ENCODE measurements at places on chromosomes 2 and 18.

- DNase-seq, result no peak
Measured at GRCh38 chr2:32559136-32559535, 68.7 kb upstream of the TTC27 start.

GRCh38 chr2:155178921-155179320, 480.4 kb downstream of the KCNJ3 start:
- no peak for DNase-seq

DNA sequence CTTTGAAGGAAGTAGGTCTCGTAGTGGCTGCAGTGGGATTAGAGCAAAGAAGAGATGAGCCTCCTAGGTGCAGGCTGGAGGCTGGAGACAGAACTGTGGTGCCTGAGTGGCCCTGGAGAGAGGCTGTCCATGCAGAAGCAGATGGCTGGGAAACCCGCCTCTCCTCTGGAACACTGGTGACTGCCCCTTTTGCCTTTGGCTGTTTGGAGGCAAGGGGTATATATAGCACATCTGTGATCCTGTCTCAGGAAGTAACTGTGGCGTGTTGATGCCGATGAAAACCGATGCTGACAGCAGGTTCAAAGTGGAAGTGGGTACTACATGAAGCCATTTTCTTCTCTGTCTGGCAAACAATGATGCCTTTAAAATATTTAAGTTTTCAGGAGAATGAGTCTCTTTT, 43.5 kb downstream of the SLC9A2 start:
- no peak for DNase-seq

GRCh38 chr2:127706215-127706990, 5.1 kb downstream of the SFT2D3 start:
- DNase-seq, result no peak

DNA sequence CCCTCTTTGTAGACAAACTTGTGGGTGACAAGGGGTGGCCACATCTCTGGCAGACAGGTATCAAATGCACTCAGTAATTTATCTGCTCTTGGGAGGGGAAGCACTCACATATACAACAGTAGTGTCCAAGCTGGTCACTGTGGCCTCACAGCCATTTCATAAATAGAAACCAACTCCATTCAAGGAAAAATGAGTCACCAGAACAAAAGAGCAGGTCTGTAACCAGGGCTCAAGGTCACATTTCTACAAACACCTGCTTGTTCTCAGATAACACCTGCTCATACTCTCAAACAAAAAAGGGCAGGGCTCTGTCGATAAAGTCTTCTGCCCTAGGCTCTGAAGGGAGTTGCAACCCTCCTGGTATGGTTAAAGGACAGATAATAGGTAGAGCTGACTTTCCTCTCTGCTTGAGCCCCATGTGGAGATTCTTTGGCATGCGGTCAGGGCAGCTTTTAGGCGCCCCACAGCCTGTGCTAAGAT, 459.0 kb downstream of the BCL11A start:
- DNase-seq, result no peak

DNA sequence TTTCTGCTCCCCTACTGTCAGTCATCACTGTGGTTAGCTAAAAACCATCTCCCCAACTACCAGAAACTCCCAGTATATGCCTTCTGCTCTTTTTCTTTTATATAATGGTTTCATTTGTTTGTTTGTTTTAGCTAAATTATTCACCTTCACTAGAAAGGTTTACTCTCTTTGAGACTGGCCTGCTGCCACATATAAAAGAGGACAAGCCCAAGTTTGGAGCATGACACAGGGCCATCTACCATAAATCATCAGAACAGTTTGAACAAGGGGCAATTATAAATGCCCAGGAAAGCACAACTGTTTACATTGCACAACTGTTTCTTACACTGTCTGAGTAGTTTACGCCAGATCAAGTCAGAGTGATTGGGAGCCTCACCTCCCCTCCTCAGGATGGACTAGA, 471.0 kb upstream of the PIK3C3 start:
- DNase-seq, result no peak

- DNase-seq, result no peak
Measured at GRCh38 chr2:81304154-81304830, 999.7 kb upstream of the LRRTM1 start.

GRCh38 chr2:232927032-232927792, 57.1 kb downstream of the SNORC start:
- DNase-seq, result no peak

- DNase-seq, result no peak
Measured at GRCh38 chr2:11303290-11304013, 41.0 kb downstream of the ROCK2 start.

GRCh38 chr2:10875126-10875525, 36.6 kb upstream of the KCNF1 start:
- no peak for DNase-seq

DNA sequence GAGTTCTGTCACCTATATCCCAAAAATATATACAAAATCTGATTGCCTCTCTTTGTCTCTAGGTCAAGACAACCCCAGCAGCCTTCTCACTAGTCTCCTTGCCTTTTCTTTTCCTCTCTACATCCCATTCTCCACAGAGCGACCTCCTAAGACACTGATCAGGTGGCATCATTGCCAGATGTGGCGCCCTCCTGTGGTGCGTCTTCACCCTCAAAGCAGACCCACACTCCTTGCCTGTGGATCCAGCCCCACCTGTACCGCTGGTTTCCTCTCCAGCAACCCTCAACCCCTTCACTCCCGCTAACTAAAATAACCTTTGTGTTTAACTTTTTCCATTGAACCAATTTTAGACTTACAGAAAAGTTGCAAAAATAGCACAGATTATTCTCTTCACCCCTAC, 273.3 kb downstream of the GLI2 start:
- DNase-seq, result no peak

GRCh38 chr2:207819839-207820784, 50.4 kb upstream of the FZD5 start:
- DNase-seq, result no peak

- DNase-seq, result no peak
Measured at GRCh38 chr2:181165199-181165868, 184.9 kb downstream of the UBE2E3 start.

DNA sequence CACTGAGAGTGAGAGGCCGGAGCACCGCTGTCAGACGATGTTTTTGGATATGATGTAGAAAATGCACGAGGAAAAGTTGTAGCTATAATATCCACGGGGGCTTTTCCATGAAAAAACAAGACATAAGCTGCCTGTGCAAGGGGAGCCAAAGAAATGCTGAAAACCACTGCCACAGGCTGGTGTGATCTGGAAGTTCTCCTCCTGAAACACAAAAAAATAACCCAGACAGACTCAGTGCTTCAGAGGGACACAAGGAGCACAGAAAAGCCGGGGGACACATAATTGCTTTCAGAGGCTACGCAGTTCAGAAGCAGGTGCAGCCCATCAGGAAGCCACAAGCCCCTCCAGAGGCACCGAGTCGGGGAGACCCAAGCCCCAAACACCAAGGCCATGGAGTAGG, 98.2 kb downstream of the ZNF516 start:
- DNase-seq, result no peak

DNA sequence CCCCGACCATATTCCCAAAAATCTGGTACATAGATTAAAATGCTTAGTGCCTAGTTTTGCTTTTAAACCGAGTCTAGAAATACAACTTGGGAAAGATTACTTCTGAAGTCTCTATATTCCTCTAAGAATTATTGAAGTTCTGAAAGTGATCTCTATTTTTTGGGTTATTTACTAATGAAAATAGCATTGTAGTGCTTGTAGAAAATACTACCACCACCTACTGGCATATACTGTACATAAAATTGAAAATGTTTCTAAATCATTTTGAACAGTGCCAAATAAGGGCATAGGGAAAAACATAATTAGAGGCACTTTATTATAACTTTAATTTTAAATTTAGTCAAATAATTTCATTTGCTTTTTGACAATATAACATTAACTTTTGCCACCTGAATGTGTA, 1399.6 kb upstream of the ZEB2 start:
- no peak for DNase-seq

DNA sequence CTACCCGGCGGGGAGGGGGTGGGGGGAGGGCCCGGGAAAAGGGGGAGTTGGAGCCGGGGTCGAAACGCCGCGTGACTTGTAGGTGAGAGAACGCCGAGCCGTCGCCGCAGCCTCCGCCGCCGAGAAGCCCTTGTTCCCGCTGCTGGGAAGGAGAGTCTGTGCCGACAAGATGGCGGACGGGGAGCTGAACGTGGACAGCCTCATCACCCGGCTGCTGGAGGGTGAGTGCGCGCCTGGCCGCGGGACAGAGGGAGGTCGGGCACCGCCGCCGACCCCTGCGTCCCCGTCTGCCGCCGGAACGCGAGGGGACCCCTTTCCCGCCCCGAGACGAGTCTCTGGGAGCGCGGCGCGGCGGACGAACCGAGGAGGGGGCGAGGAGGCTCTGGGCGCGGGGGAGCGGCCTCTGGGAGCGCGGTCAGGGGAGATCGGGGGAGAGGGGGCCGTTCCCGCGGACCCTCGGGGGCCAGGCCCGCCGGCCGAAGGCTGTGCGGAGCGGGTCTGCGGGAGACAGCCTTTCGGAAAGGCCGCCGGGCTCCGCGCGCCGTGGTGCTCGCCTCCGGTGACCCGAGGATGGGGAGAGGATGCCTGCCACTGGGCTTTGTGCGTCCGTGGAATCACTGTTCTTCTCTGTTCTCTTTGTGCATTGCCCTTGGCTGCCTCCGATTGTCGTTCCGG, 463 bp downstream of the PPP1CB start:
- peak; percentile 13 for DNase-seq

DNA sequence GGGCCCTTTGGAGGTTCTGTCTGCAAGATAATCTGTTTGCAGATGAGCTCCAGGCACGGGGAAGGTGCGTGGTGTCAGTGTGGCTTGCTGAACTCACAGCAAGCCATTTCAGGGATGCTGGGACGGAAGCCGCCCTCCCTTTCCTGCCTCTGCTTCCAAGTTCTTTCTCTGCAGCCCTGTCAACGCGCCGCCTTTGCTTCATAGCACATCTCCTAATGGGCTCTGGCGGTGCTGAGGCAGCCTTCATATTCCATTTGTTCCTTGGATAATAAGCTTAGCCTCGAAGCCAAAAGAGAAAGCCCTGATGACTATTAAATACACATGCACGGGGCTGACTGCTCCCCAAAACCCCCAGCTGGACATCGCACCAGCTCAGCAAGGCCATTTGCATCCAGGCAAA, 81.7 kb upstream of the TAF1B start:
- no peak for DNase-seq

GRCh38 chr2:4502230-4502843, 799.0 kb downstream of the DCDC2C start:
- no peak for DNase-seq

- no peak for DNase-seq
Measured at GRCh38 chr2:127608061-127609030, 37.6 kb upstream of the GPR17 start.

DNA sequence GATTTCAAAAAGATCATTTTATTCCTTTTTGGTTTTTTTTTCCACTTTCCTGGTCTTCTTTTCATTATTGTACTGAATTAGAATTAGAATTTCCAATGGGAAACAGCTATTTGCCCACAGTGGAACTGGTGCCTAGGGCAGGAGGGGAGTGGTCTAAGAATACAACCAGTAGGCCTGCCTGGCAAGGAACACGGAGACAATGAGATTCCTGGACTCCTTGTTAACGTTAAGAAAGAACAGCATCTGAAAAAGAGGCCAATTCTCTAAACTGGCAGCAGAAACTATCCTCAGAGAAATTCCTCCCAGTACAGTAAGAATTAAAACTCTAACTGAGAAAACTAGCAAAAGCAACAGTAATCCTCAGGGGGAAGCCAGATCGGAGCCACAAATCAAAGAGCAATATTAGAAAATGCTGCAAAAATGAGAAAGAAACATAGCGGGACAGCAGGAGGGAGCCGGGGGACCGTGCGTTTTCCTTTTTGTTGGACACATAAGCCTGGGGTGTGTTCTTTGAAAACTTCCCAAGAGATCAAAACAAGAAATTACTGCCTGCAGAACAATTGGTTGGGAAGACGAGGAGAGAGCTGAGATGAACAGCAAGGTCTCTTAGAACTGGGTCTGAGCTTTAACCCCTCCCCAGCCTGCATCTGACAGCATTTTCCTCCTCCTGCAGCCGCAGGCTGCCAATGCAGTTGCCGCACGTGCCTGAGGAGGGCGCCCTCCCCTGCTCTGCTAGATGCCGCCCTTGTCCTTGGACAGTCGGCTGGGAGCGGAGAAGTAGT, 776.0 kb downstream of the TSN start:
- no peak for DNase-seq

GRCh38 chr2:29022679-29023078, 41.6 kb downstream of the TOGARAM2 start:
- no peak for DNase-seq

GRCh38 chr2:142688856-142689605, 188.4 kb upstream of the KYNU start:
- no peak for DNase-seq

DNA sequence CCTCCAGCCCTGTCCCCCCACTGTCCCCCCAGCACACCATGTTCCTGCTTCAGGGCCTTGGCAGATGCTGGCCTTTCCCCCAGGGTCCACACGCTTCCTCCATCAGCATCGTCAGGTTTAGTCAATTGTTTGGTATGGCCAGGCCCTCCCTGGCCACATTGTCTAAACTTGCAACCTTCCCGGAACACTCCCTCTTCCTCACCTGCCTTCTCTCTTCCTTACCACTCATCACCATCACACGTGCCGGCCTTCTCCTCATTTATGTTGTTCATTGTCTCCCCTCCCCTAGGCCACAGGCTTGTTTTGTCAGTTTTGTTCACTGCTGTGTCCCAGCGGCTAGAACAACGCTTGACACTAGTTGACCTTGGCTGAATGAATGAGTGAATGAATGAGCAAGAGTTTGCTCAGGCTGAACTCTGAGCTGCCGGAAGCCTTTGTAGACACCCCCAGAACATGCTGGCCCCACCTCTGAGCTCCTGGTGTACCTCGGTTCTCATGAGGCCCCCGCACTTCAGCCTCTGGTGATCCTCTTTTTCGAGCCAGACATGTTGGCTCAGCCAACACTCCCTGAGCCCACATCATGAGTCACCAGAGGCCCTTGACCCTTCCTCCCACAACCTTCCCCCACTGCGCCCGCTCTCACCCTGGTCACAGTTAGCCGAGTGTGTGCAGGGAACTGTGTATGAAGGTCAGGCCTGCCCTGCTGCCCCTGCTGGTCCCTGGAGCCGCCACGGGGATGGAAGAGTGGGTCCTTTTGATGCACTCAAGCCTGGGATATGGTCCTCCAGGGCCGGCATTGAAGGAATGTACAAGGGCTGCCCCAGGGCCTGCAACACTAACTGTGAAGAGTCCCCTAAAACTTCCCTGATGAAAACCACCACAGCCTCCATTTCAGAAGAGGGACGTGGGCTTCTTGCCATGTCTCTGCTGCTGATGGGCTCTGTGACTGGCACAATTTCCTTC, 57.5 kb downstream of the HS1BP3 start:
- no peak for DNase-seq

- no peak for DNase-seq
Measured at GRCh38 chr2:110770404-110770958, 38.1 kb downstream of the ACOXL start.

GRCh38 chr18:78641689-78642231, 337.9 kb upstream of the SALL3 start:
- DNase-seq, result no peak

GRCh38 chr2:148948868-148949267, 73.8 kb downstream of the KIF5C start:
- no peak for DNase-seq

DNA sequence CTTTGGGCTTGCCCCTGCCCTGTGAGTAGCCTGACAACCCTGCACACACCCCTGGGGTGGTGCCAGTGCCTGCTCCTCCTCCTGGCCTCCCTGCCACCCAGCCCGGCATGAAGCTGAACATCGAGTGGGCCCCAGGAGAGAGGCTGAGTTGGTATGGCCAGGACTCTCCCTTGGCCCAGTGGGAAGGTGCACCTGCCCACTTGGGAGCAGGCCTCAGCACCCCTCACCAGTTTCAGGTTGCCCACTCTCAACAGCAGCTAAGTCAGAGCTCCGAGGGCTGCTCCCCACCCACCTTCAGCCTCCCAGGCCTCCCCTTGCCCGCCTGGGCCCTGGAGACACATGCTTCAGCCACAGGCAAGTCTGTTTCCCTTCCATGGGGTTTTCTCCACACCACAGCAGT, 203.1 kb downstream of the KLHL29 start:
- no peak for DNase-seq

Measured in stimulated activated CD4-positive, alpha-beta T cell treated with anti-CD3 and anti-CD28 coated beads, Interleukin-2, amount 100 ng/mL, for 48 hours (primary cell).